ENCODE measurements at places on chromosomes 12 and 14.
A peak's percentile ranks its signal among the peaks of the same experiment; 100 is the strongest.

DNA sequence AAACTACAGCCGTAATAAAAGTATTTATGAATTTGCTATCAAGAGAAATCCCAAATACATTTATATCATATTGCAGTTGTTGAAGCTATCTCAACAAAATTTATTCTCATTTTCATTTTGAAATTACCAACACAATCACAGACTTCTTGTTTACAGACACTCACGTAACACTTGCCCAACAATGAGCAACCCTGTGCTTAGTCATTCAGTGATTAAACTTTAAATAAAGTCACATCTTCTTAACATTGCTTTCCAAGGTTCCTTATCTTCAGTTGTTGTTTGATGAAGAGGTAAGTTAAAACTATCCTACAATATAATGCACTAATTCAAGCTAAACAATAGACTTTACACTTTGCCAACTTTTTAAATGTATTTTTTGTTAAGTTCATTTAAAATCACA, 601.8 kb downstream of the SLC16A7 start:
- peak; percentile 34 for DNase-seq

GRCh38 chr12:12845794-12846243, 32.7 kb downstream of the DDX47 start:
- no peak for DNase-seq

GRCh38 chr12:501722-502447, 42.1 kb downstream of the B4GALNT3 start:
- DNase-seq: no peak

GRCh38 chr12:66648033-66648735, 30.7 kb downstream of the GRIP1 start:
- DNase-seq: peak; percentile 16

GRCh38 chr12:32252199-32253073, 145.8 kb downstream of the BICD1 start:
- no peak for DNase-seq

DNA sequence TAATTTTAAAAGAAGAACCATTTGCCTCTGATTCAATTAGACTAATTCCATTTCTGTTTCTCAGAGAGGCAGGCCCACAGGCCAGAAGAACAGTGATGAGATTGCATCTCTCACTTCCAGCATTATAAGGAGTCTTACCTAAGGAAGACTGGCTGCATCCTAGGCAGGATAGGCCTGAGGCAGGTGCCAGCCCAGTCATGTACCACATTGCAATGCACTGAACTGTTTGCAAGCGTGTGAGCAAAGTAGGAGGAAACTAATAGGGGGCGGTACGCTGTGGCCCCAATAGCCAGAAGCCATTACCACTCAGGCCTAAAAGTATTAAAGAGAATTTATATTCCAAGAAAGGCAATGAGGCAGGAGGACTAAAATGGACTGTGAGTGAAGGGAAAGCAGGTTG, 12.1 kb upstream of the CNIH1 start:
- DNase-seq: no peak

DNA sequence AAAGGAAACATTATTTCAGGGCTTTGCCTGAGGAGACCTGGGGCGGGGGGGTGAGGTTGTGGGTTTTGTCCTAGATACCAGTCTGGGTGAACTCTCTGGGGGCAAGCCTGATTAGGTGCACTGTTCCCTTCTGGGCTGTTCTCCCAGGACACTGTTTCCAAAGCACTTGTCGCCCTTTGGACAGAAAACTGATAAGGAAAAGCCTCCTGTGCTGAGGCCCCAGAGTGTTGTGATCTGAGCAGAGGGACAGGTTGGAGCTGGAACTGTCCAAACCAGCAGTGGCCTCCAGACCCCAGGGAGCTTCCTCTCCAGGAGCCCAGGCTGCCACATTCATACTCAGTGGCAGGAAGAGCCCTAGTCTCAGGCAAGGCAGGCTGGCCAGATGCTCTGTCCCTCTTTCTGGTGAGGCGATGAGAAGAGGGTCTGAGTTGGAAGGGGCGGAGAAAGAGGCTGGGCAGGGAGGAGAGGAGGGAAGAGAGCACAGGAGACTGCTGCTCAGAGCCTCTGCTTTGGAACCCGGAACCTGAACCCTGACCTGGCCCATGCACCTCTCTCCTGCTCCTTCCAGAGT, 1.9 kb downstream of the GALNT16 start:
- peak; percentile 62 for DNase-seq

- no peak for DNase-seq
Observed at GRCh38 chr12:52552055-52552454, 890 bp downstream of the KRT71 start.

- DNase-seq: no peak
Observed at GRCh38 chr14:59182641-59183040, 5.8 kb upstream of the DAAM1 start.

DNA sequence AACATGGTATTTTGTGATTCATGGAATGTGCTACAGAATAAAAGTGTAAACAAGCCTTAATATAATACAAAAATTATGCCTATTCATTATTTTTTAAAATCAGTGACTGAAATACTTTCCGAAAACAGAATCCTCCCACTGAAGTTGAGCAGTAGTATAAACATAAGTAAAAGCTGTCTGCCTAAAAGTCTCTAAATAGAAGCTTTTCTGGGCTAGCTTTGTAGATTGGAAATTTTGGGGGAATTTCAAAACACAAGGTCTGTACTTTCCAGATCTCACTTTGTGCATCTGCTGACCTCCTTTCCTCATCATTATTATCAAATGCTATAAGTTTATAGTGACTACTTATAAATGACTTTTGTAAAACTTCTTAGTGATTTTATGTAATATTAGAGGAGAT, 80.4 kb upstream of the TRHDE start:
- DNase-seq: no peak

- no peak for DNase-seq
Observed at GRCh38 chr12:33944703-33945437, 77.4 kb upstream of the ALG10 start.

DNA sequence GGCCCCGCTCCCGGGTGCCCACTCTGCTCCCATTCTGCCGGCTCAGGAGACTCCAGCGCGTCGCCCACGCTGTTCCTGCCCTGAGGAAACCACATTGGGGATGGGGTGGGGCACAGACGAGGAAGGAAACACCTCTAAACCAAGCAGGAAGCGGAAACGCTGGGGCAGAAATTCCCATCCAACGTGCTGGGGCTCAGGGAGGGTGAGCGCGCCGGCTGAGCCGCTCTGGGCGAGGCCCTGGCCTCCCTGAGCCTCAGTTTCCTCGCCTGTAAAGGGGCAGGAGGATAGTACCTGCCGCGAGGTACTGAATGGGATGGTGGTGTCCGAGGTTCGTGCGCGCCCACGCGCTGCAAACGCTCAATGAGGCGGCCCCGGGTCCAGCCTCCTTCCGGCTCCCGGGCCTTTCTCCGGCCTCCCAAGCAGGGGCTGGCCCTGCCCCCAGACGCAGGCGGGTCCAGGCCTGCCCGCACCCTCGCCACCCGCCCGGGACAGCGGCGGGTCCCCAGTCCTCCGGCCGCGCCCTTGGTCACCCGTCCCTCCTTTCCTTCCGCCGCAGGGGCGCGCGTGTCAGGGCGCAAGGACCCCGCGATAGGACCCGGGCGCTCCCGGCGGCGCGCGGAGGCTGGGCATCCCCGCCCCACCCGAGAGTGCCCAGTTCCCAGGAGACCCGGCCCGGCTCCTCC, 673 bp downstream of the BEGAIN start:
- peak; percentile 63 for DNase-seq

DNA sequence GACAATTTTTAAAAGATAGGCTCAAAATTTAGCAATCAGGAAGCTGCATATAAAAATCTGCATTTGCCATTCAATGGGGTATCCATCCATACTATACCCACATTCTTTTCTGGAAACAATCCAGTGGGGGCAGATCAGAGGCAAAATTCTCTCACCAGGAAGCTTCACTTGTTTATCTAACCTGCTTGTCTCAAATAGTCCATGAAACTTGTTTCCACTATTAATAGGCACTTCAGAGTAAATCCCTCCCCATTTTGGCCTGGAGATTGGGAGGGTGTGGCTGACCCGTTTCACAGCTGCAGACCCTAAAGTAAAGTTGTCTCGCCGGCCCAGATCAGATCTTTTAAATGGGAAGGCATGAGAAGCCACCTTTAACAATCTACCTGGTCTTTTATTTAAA, 139.4 kb upstream of the CPNE8 start:
- DNase-seq: no peak

DNA sequence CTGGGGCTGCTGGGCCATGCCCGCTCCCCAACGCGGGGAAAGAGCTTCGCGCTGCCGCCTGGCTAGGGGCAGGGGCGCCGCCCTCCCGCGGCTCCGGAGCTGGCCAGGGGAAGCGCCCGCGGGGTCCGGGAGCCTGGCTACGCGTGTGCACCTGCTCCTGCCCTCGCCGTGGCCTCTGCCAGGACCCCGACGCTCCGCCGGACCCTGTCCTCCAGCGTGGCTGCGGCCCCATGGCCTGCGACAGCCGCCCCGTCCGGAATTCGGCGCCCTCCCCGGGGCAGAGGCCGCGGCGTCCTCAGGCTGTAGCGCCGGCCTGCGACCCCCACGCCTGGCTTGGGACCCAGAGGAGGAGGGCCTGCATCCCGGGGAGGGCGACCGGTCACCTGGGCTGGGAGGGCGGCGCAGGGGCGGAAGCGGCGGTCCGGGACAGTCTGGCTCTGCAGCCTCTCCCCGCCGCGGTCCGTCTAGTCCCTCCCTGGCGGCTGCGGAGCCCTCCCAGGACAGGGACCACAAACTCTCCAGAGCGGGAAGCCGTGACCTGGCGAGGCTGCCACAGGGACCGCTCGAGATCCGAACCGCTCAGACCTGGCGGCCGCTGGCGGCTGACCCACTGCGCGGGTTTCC, 85.6 kb downstream of the ALG10 start:
- no peak for DNase-seq

- peak; percentile 19 for DNase-seq
Observed at GRCh38 chr12:116306506-116306905, 29.0 kb upstream of the MED13L start.

GRCh38 chr12:19689226-19689625, 249.9 kb downstream of the AEBP2 start:
- DNase-seq: no peak

- DNase-seq: no peak
Observed at GRCh38 chr12:80946591-80946990, 8.9 kb upstream of the LIN7A start.

DNA sequence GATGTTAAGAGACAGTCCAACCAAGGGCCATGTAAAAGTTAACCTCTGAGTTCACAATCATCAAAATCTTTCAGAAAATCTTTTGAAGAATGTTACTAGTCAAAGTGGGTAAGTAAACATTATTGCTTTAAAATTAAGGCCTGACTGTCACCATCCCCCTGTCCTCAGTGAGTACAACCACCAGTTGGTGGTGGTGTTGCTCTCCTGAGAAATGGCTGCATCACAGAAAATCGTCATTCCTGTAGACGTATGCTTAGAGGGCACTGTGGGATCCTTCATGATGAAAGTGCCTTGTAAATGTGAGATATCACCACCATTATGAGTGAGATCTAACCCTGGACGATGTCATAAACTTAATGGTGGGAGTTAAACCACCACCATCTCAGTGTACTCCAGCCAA, 451.2 kb downstream of the RPS29 start:
- DNase-seq: no peak

DNA sequence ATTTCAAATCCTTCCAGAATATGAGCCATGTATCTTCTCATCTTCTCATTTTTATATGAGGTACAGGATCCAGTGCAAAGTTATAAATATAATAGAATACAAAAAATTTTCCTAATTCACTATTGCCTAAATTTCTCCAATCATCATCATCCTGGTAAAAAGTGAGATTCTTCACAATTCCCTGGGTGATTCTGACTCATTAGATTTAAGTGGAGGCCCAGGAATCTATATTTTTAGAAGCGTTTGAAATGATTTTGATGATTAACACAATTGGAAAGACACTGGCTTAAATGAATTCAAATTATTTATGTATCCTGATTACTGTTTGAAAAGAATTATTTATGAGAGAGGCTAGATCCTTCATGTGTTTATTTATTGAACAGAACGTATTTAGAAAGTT, 380.3 kb upstream of the PDE3A start:
- DNase-seq: no peak

GRCh38 chr14:70803321-70804310, 5.7 kb downstream of the MAP3K9 start:
- DNase-seq: no peak

- DNase-seq: peak; percentile 16
Observed at GRCh38 chr12:30440826-30441602, 254.7 kb downstream of the IPO8 start.

DNA sequence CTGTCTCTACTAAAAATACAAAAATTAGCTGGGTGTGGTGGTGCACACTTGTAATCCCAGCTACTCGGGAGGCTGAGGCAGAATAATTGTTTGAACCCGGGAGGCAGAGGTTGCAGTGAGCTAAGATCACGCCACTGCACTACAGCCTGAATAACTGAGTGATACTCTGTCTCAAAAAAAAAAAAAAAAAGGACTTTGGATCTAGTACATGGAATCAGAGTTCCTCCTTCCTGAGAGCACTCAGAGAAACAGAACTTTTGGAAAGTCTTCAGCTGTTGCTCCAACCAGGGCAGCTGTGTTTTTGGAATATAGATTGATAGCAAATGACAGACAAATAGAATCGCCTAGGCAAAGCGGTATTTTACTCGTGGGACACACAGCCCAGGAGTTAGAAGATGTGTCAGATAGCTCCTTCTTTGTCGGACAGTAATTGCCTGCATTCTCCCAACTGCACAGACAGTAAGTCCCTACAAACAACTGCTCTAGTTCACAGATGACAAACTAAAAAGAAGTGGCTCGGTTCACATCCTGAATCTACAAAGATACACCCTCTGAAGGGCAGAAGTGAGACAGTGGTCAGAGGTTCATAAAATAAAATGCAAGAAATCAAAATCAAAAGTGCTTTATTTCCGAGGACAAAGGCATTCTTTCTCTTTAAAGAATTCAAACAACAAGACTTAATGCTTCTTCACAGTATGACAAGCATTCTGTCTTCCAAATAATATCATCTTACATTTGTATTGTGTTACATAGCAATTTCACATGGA, 17.1 kb upstream of the NEK9 start:
- no peak for DNase-seq

DNA sequence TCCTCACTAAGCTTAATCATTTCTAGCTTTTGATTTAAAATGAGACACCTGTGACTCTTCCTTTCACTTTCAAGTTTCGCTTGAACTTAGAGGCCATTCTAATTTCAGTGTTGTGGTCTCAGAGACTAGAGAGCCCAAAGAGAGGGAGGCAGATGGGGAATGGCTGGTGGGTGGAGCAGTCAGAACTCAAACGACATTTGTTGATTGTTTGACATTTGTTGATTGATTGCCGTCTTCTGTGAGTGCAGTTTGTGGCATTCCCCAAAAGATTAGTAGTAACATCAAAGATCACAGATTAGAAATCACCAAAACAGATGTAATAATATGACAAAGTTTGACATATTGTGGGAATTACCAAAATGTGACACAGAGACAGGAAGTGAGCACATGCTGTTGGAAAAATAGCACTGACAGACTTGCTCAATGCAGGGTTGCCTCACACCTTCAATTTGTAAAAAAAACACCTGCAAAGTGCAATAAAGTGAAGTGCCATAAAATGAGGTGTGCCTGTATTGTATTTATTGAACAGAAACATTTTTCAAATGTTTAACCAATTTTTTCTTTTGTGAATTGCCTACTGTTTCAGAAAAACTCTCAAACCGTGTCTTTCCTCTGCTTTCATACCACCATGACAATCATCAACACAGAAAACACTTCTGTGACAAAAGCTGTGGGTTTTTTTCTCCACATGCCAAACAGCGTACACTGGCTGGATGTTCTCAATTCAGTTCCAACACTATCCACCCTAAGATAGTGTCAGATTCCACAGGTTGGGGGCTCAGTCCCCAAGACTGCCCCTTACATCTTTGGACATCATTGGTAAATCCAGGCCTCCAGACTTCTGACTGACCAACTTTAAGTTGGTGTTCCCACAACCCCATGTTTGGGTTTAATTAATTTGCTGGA, 376.3 kb upstream of the RGS6 start:
- DNase-seq: peak; percentile 13

GRCh38 chr12:51809193-51809592, 39.3 kb downstream of the FIGNL2 start:
- no peak for DNase-seq

All from EL (cell line).